ENCODE measurements at places on chromosomes 11 and 22.

- DNase-seq = no peak
These were observed 993.3 kb downstream of the BRD1 start for GRCh38 chr22:48834404-48834803.

DNA sequence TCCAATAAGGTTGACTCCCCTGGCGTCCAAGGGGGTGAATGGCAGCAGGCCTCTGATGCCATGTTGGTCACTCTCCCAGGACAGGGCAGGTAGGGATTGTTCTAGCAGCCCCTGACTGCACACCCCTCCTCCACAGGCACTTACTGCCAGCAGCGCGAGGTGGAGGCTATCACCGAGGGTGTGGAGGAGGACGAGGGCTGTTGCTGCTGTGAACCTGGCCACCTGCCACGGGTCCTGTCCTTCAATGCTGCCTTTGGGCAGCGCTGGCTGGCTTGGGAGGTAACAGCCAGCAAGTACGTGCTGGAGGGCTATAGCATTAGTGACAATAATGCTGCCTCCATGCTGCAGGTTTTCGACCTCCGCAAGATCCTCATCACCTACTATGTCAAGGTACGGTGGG, 7.7 kb upstream of the SIPA1 start:
- DNase-seq = no peak

DNA sequence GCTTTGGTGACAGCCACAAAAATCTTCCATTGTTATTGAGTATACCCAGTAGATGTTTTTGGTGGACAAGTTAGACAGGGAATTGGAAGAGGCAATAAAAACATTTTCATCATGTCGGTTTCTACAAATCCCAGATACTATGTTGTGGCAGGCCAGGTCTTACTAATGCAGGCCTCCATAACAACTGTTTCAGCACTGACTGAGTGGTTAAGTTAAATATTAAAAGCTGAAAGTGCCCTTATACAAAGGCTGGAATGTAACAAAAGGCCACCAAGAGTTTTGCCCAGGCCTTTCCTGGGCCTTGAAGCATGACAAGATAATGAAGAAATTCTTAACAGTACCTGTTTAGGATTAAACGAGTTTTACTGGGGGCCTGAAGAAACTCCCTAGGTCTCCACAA, 29.3 kb downstream of the DMC1 start:
- DNase-seq = no peak

- no peak for DNase-seq
These were observed 411 bp upstream of the KIRREL3 start for GRCh38 chr11:127000981-127001380.

GRCh38 chr11:118636569-118637290, 29.3 kb downstream of the PHLDB1 start:
- DNase-seq = no peak
